ENCODE measurements at places on chromosomes 3 and 15.

DNA sequence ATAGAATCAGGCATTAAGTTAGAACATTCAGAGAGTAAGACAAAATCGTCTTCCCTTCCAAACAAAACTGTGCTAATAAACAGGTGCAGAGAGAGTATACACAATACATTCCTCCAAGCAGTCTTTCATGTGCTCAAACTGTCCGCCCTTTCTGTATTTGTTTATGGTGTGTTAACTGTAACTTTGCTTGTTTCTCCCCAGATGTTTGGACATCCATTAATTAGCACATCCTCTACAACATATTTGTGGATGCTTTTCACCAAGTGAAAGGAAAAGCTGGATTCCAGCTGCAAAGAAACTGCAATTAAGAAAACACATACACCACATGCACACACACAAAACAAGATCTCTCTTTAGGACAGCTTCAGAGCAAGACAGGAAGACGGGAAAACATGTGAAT is 912.6 kb downstream of the NTRK3 start:
- no peak for DNase-seq

GRCh38 chr3:170021083-170021482 is 16.7 kb upstream of the GPR160 start:
- no peak for DNase-seq

DNA sequence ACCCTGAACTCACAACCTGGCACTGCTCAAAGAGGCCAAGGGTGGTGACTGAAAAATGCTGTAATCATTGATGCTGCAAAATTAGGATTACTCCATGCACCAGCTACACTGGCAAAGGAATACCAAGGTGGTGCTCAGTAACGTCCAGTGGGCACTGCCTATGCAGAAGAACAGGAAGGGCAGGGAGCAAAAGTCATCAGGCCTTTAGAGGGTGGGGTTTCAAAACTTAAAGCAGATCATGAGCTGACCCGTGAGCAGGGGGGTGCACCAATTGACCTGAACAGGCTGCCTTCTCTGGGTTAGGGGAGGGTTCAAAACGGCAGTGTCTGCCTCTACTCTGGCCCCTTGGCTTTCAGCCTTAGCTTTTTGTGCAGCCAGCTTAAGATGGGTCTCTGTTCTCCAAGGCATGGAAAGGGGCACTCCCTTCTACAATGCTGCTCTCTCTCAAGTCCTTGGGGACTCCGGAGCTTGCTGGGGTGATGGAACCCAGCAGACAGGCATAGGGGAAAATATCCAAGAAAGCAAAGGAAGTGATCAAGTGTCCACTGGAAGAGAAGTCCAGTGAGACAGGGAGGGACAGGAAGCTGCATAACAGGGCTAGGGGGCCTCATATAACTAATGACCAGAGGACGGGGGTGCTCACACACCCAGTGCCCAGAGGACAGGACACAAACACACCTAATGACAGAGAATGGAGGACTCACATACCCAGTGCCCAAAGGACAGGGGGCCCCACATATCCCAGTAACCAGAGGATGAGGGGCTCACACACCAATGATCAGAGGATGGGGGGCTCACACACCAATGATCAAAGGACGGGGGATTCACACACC is 11.4 kb downstream of the RAB6B start:
- no peak for DNase-seq

GRCh38 chr3:189914799-189915198 is 205.9 kb downstream of the P3H2 start:
- no peak for DNase-seq

DNA sequence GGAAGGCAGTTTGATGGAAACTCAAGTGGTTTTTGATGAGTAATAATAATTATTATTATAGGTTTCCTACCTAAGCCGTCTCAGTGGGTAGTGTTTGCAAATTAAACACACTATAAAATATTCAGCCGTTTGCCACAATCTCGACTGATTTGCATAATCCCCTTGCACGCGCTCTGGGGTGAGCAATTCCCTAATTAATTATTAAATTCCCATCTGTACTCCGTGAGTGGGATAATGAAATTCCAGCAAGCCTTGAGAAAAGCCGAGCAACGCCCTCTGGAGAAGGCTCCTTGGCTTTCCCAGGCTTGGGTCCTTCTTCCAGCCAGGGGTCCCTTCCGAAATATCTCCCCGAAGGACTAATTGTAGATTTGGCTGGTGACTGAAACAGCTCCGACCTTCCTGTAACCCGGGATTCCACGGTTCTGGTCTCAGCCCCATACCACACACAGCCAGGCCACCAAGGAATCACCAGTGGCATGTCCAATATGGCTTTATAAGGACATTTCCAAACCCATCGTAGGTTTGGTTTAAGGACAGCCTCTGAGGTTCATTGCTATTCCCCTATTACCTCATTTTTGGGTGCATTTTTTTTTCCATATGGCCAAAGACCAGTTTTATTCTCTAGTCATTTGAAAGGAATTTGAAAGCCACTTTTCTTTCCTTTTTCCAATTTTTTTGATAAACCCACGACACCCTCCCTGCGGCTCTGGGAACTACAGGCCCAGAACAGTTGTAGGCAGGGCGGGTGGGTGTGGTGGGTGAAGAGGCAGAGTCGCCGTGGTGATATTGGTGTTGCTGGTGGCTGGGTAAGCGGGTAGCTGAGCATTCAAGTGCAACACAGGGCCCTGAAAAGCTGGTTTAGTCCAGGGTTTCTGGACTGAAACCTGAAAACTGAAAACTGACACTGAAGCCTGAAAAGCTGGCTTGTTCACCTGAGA is 33.2 kb upstream of the RGMA start:
- no peak for DNase-seq

DNA sequence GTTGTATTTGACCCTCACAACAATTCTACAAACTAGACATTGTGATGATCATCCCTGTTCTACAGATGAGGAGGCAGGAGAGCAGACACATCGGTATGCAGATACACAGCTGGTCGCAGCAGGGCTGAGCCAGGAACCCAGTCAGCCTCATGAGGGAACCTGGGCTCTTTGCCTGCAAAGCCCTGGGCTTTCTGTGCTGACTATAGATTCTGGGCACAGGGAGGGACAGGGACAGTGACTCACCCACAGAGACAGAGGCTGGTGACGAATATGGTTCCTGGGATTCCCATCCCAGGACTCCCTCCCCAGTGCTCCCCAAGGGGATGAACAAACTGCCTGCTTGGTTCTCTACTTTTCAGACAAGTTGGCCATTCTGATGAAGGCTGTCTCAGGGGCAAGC is 3.8 kb upstream of the CAMP start:
- DNase-seq: no peak

DNA sequence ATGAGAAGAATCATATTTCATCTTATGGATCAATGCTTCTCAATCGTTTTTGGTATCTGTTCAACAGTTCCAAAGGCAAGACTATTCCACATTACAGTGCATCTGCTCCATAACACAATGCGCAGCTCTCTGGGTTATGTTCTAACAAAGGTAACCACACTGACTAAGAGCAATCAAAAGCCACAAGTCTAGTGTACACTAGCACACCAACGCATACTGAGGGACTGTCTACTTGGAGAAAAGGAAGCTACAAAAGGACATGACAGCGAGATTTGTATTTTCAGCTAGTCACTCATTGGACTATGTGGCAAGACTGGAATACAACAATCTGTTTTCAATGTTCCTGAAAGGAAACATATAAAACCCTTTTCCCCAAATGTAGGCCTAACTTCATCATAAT is 35.8 kb downstream of the SETD2 start:
- no peak for DNase-seq

DNA sequence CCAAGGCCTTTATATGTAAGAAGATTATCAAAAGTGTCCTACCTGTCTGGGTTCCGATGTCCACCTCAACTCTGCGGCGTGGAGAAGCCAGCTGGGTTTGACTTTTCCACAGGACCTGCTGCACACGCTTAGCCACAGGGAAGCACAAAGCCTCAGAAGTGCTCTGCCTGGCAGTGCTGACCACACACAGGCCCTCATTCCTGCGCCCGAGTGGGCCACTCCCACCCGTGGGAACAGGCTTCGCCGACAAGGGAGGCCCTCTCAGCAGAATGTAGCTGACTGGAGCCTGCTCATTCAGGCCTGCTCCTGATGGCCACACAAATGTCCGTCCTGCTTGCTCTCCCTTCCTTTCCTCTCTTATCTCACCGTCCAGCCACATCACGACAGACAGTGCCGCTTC is 221.4 kb upstream of the LRRN1 start:
- DNase-seq: no peak

DNA sequence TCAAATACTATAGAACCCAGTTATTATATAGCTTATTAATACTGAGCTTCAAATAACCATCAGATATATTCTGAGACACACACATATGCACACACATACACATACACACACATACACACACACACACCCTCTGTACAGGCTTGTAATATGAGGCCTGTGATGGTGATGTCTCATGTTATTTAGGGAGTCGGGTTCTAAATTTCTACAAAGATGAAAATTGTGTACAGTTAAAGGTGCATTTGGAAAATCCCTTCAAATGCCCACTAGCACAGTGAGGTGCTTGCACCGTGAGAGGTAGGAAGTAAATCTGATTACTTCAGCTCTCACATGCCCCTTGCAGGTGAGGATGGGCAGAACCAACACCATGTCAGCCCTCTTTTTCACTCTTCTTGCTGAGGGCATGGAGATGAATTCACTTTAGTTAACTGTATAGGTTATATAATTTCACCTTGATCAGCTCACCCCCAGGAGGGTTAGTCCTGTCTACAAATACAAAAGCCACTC is 294.5 kb upstream of the PROK2 start:
- no peak for DNase-seq

GRCh38 chr15:65401611-65402240 is 21.0 kb downstream of the IGDCC4 start:
- DNase-seq: no peak

DNA sequence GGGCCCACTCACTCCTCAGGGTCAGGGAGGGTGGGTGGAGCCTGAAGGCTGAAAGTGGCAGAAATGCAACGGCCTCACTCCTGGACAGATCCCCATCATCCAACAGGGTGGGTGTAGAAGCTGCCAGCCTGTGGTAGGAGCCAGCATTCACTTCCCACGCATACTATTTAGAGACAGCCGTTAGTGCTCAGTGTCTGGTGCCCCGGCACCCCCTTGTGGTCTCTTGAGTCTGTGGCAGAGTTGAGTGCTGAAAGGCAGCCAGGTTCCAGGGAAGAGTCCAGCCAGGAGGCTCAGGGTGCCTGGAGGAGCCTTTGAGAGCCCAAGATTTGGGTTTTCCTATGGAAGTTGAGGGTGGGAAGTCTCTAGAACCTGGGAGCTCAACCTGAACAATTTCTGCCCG is 2.1 kb upstream of the GNAT1 start:
- no peak for DNase-seq

GRCh38 chr3:13836658-13837587 is 42.9 kb downstream of the WNT7A start:
- no peak for DNase-seq

DNA sequence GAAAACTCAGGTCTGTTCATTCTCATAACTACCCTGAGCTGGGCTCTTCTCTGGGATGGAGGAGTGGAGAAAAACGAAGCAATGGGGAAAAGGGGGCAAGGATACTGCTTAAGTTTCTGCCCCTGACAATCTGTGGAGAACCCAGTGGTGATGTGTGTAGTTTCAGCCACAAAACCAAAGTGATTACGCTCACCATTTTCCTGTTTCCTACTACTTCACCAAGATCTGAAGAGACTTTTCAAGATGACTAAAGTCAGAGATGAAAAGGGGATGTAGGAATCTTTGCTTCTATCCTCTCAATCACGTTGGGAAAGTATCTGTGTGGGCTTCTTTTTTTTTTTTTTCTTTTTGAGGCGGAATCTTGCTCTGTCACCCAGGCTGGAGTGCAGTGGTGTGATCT is 8.3 kb upstream of the UBE2E1 start:
- no peak for DNase-seq

DNA sequence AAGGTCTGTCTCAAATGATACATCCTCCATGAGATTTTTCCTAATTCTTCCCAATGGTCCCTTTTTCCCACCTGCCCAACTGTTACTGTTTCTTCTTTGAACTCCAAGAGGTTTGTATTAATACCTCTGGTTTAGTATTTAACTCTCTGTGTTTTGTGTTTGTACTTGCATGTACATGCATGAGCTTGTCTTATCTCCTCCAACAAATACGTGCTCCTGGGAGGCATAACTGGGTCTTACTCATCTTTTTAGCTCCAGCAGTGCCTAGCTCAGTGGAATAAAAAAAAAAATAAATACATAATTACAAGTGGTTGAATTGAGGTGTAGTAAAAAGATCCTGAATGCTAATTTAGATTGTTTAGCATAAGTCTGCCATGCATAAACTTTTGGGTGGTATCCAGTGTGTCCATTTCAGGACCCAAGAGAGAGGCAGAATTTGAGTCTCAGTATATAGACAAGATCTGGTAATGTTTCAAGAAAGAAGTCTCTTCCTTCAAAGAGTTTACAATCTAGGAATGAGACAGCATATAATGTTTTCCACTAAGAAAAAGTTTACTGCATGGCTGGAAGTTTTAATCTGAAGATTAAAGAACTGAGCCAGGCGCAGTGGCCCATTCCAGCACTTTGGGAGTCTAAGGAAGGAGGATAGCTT is 1.7 kb upstream of the LYSMD2 start:
- no peak for DNase-seq

- no peak for DNase-seq
These were observed 57.5 kb upstream of the SIN3A start for GRCh38 chr15:75508840-75509532.

DNA sequence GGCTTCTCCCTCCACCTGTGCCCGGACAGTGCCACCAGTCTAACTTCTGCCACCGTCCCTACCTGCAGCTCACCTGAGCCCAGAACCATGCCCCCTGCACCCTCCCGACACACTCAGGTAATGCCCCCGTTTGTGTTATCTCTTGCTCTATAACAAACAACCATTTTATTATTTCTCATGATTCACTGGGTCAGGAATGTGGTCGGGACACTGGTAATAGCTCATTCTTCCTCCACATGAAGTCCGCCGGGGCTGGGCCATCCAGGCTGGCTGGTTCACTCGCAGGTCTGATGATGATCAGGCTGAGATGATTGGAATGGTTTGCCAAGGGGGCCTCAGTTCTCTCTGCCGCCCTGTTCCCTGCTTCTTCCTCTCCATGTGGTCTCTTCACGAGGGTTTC is 20.3 kb upstream of the NR2E3 start:
- no peak for DNase-seq

- no peak for DNase-seq
These were observed 240.1 kb upstream of the ZNF385D start for GRCh38 chr3:21991061-21991460.

All from stimulated activated CD8-positive, alpha-beta memory T cell treated with anti-CD3 and anti-CD28 coated beads, Interleukin-4, amount 100 ng/mL, for 4 hours (primary cell).